ENCODE measurements at places on chromosomes 2 and 18.

- no peak for DNase-seq
These were observed 562.7 kb upstream of the SLC39A10 start for GRCh38 chr2:195094330-195094729.

DNA sequence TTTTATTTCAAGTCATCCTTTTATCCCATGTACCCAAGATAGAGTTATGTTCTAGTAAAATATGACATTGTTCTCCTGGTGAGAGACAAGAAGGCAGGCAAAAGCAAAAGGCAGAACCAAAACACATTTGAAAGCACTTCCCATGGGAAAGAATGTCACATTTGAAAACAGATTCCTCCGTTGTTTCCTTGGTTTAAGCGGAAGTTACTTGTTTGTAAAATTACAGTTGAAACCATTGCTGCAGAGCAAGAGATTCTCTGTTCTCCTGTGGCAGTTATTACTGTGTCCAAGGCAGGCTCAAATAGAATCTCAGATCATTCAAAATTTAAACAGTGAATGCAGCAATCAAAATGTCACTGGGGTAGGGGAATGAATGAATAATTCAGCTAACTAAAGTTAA, 149.6 kb downstream of the MTCL1 start:
- no peak for DNase-seq

GRCh38 chr2:115083225-115083624, 640.8 kb downstream of the DPP10 start:
- no peak for DNase-seq

DNA sequence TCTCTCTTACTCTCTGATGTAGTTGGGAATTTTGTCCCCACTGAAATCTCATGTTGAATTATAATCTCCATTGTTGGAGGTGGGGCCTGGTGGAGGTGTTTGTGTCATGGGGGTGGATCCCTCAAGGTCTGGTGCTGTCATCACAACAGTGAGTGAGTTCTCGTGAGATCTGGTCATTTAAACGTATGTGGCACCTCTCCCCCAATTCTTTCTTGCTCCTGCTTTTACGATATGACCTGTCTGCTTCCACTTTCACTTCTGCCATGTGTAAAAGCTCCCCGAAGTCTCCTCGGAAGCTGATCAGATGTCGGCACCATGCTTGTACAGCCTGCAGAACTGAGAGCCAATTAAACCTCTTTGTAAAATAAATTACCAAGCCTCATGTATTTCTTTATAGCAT, 337.8 kb upstream of the CDH2 start:
- no peak for DNase-seq

DNA sequence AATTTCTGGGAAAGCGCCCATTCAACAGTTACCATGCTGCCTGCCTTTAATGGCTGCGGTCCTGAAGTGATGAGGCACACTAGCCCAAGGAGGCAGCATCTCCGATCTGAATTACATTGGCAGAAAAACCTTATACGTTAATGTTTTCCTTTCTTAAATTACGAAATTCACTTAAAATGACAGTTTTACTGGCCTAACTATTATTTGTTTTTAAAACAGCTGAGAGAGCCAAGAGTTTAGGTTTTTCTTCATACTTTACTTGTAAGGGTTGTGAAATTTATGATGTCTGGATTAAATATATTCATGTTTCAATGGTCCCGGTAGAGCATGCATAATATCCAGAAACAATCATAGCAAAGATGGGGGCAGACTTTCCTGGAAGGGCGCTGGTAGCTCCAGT, 115.2 kb upstream of the REV1 start:
- no peak for DNase-seq

DNA sequence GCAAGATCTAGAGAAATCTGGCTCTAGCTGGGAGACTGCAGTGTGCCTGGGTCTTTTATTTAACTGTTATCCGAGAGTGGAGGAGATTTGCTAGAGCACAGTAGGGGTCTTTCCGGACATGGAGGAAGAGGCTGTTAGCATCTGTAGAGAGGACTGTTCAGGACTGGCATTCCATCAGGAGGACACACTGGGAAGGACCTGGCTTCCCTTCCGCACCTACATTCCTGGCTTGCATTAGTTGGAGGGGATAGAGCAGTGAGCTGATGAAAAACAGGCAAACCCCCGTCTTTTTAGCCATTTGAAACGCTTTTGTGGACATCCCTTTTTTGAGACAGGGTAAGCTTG, 874 bp upstream of the PIEZO2 start:
- DNase-seq, result no peak

GRCh38 chr2:53969968-53970723, 647 bp downstream of the PSME4 start:
- no peak for DNase-seq

DNA sequence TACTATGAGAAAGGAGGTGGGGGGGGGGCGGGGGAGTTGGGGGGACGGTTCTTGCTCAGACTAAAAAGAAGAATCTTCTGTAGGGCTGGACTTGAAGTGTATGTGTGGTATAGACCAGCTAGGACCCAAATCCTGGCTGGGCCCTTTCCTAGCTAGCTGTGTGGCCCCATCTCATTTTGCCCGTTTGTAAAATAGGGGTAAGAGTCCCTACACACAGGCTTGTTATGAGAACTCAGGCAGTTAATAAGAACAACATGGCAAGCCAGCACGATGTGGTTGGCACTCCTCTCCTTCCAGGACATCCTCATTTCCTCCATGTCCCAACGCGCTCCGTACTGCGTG, 1.1 kb downstream of the EVA1A start:
- DNase-seq, result peak; percentile 37

DNA sequence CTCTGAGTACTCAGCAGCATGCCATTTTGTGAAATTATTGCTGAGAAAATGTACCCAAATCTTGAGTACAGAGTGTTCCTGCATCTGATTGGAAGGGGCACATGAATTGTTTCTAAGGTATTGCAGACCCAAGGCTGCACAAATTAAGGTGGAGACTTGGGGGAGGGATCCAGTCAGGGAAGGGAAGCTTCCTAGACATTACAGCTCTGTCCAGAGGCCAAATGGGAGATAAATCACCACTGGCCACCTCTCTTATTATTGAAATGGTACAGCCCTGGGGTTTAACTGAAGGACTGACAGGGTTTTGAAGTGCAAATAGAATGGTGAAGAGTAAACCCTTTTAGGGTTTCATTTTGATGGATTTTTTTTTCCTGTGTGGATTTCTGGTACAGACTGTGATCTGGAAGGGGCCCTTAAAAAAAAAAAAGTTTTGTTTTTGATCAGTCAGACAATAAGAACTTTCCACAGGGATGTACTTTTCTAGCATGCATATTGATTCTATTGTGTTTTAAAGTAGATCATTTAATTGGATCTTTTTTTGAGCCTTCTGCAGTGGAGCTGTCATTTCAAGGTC, 119.4 kb downstream of the GREB1L start:
- DNase-seq, result peak; percentile 81

GRCh38 chr2:106020032-106020431, 174.1 kb downstream of the UXS1 start:
- no peak for DNase-seq

DNA sequence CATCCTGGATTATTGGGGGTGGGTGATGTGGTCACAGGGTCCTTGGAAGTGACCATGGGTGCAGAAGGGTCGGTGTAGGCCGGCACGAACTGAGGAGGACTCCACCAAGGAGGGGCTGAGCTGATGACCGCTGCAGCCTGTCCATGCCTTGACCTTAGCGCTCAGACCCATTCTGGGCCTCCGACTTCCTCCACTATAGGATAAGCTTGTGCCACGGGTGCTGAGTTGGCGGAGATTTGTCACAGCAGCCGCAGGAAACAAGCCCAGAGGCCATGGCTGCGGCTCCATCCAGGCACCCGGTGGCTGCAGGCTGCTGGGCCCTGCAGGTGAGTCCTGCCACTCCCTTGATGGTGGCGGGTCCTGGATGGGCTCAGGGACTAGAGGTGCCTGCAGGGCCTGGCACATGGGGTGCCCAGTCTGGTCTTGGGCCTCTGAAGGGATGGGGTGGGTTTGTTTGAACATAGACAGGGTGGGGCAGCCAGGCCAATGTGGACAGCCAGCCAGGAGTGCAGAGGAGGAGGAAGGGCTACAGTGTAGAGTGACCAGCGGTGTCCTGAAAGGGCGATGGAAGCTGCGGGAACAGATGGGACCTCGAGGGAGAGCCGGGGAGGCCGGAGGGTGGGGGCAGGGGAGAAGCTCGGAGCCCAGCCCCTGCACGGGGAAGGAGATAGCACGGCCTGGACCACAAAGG, 84.8 kb downstream of the SEPTIN10 start:
- no peak for DNase-seq

DNA sequence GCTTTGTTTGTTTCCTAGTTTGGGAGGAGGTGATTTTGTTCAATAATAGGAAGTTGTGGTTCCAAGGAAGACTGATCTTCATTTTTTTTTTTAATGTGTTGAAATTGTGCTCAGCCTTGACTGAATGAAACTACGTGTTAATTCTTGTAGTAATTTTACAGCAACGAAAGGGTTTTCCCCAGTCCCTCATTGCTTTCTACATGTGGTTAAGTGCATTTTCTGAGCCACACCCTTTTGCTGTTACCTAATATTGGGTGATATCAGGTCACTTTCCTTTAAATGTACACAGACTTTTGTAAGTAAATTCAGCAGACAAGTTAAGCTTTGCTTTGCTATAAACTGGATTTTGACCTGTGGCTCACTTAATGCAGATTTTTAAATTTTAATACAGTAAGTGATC, 73.6 kb downstream of the OTX1 start:
- no peak for DNase-seq

- no peak for DNase-seq
These were observed 134.8 kb downstream of the EIPR1 start for GRCh38 chr2:3242747-3243369.

DNA sequence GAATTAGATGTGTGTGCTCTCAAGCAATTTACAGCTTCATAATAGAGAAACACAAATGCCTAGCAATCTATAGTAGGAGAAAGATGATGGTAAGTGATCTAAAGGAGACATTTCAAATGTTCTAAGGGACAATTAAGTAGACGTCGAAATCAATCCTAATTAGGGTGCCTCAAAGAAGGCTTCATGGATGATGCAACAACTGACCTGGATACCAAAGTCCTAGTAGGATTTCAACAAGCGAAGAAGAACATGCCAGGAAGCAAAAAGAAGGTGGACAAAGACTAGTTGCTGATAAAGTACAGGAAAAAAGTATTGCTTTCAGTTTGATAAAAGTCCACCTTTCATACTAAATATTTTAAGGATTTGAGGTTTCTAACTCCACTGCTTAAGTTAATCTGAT, 12.5 kb downstream of the FIGN start:
- no peak for DNase-seq

GRCh38 chr2:63488118-63488713, 100.1 kb downstream of the WDPCP start:
- DNase-seq, result no peak

GRCh38 chr2:134838143-134838620, at the start of gene ACMSD:
Gene ACMSD (plus strand): TSS chr2:134838616. CDS start chr2:134838683, 67 bp downstream.
- DNase-seq, result no peak

DNA sequence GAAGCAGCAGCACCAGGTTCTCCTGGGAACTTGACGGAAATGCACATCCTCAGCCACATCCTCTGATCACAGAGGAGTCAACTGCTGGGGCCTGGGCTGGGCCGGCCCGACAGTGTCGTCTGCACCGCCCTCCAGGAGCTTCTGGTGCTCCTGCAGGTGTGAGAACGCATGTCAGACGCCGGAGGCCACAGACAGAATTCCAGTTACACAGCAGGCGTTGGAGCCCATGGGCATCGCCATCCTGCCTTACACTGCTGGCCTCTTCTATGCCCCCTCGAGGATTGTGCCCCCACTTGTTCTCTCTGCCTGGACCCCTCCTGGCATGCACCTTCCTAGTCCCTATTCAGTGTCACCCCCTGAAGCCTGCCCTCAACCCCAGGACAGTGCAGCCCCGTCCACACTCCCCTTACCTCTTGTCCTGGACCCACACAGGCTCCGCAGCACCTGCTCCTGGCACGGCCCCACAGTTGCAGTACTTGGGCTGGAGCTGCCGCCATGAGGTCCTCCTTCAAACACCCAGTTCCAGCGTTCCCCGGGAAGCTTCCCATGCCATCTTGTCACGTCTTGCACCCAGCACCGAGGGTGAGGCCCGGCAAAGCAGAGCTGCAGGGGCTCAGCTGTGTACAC, 37.5 kb downstream of the ADI1 start:
- DNase-seq, result no peak

DNA sequence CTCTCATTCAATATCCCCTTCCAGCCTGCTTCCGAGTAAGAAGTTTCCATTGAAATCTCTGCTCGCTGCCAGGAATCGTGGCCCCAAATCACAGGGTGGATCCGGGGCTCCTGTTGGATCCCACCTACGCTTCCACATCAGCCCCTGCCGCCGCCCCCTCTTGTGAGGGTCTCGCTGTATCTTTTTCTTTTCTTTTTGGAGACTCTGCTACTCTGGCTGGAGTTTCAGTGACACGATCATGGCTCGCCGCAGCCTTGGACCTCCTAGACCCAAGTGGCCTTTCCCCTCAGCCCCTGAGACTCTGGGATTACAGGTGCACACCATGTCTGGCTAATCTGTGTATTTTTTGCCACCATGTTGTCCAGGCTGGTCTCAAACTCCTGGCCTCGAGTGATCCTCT, 246.8 kb upstream of the PXDN start:
- DNase-seq, result no peak

DNA sequence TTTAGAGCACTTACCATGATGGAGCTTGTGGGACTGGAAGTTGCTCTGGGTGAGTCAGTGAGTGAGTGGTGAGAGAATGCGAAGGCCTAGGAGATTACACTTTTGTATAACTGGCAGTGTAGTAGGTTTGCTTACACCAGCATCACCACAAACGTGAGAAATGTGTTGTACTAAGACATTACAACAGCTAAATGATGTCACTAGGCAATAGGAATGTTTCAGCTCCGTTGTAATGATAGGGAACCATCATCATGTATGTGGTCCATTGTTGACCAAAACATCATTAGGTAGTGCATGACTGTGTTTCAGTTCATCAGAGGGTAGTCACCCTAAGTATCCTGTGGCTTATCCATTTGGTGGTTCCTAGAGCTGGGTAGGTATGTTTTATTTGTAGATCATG, 11.9 kb downstream of the ZNF407 start:
- DNase-seq, result no peak

- no peak for DNase-seq
These were observed 257.2 kb upstream of the SALL3 start for GRCh38 chr18:78722386-78722785.
